ENCODE measurements at places on chromosomes 1 and 21.
A peak's percentile ranks its signal among the peaks of the same experiment; 100 is the strongest.

GRCh38 chr1:89673251-89673650 is 40.3 kb downstream of the LRRC8C start:
- peak; percentile 37 for DNase-seq

DNA sequence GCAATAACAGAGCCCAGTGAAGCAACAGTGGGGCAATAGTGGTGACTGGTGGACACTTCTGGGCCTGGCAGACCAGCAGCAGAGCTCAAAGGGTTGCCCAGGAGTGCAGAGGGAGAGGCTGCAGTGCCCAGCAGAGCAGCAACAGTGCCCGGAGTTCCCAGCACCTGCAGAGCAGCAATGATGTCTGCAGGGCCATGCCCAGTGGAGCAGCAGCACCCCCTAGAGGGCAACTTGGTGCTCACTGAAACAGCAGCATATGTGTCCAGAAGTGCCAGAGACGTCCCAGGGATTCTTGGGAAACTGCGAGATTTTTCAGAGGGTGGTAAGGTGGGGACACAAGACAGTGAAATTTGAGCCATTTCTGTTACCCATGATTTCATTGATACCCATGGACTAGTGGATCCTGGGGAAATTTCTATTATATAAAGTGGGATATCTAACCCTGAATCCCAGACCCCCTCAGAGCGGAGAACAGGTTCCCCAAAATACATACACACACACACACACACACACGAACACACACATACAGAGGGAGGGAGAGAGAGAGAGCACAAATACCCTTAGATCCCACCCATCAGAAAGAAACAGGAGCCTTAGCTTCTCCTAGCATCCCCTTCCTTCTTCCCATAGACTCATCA is 156.9 kb upstream of the GJB5 start:
- peak; percentile 51 for DNase-seq

DNA sequence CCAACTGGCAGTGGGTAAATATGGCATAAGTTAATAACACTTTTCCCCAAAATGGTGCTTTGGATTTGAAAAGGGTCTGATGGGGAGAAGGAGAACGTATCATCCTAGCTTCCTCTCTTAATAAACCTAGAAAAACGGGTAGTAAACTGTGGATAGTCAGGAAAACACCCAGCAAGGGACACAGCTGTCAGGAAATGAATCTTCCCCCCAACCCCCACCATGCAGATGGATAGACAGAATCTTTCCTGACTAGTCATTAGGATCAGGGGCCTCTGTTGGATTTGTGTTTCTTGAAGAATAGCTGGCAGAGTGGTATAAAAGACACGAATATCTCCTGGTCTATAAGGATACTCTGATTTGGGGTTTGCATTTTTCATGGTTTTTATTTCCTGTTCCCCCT is 22.5 kb upstream of the LAX1 start:
- DNase-seq = no peak

- no peak for DNase-seq
These were observed 709 bp downstream of the TNFRSF14 start for GRCh38 chr1:2556678-2557481.

GRCh38 chr1:25553749-25554429 is 10.5 kb downstream of the LDLRAP1 start:
- DNase-seq = no peak

GRCh38 chr1:41381692-41382479 is 20.7 kb downstream of the FOXO6 start:
- DNase-seq = peak; percentile 28

- no peak for DNase-seq
These were observed 57.7 kb downstream of the VWA5B1 start for GRCh38 chr1:20348326-20348915.

DNA sequence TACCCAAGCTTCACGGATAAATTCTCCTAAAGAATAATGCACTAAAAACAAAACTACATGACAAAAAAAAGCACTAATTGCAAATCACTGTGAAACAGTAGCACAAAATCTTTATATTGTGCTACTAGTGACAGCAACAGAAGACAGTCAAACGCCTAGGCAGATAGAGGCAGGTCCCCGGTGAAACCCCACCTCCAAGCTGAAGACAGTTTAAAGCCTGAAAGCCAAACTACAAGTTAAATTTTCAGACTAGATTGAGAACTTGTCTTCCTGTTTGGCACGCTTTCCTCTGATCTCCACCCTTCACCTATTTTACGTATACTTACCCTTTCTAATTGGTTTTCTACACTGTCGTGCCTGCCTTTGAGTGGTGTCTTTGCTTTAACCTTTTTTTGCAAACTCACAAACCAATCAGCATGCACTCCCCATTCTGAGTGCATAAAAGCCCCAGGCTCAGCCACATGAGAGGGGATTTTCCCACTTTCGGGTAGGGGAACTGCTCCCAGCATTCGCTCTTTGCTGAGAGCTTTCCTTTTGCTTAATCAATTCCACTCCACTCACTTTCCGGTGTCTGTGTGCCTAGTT is 3.6 kb upstream of the BACH1 start:
- DNase-seq = no peak

DNA sequence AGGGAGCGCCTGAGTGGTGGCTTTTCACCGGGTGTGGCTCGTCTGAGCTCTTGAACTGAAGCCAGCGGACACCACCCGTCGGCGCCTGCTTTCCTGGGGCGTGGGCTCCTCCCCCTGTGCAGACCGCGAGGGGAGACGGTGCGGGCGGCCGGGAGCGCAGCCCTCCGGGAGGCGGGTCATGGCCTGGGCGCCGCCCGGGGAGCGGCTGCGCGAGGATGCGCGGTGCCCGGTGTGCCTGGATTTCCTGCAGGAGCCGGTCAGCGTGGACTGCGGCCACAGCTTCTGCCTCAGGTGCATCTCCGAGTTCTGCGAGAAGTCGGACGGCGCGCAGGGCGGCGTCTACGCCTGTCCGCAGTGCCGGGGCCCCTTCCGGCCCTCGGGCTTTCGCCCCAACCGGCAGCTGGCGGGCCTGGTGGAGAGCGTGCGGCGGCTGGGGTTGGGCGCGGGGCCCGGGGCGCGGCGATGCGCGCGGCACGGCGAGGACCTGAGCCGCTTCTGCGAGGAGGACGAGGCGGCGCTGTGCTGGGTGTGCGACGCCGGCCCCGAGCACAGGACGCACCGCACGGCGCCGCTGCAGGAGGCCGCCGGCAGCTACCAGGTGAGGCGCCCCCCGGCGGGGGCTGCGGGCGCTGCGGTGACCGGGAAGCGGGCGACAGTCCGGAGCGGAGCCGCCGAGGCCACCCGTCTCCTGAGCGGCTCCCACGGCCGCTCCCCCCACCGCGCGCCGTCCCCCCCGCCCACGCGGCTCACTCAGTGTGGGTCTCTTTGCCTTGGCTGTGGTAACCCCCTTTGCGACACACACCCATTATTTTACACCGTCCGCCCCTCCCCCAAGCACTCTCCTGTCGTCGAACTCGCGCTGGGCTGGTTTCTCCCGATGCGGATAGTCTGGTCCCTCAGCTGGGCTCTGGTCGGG is at the start of gene TRIM58:
TRIM58 (plus strand) TSS at position 119 of the 916 bp plus-strand sequence; CDS start at position 179, 60 bp downstream.
- no peak for DNase-seq

DNA sequence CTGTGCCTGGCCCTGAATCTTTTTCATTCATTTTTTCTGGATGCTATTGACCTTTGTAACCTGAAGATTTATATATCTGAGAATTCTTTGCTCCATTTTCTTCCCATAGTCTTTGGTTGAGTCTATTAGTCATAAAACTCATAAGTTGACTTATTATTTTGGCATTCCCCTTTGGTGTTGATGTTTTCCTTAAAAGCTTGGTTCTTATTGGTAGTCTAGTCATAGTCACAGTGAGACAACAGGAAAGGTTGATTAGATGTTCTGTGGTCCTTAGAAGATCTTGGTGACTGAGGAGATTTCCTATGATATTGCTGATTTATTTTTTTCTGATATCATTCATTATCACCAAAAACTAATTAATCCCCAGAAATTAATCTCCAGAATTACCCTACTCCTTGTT is 86.2 kb downstream of the PTPRC start:
- DNase-seq = peak; percentile 15

DNA sequence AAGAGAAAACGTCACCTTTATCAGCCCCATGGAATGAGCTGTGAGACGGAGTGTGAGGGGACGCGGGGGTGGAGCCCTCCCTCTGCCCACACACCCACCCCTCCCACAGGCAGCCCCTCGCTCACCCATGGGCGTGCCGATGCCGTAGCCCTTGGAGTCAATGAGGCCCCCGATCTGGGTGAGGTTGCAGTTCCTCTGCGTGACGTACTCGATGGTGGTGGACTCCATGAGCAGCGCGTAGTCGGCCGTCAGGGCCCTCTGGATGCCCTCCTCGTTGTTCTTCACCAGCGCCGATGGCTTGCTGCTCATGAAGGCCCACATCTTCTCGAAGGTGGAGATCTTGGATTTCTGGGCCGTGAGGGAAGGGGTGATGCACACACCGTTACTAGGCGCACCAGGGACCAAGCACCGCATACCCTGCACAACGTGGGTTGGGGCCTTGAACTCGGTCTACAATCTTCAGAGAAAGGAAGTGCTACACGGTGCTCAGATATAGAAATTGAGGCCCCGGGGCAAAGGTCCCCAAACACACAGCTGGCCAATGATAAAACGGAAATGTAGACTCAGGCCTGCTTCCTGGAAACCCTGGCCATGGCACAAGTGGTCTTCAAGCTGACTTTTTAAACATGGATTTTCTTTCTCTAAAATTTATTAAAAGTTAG is 228.2 kb downstream of the GRIK3 start:
- no peak for DNase-seq

DNA sequence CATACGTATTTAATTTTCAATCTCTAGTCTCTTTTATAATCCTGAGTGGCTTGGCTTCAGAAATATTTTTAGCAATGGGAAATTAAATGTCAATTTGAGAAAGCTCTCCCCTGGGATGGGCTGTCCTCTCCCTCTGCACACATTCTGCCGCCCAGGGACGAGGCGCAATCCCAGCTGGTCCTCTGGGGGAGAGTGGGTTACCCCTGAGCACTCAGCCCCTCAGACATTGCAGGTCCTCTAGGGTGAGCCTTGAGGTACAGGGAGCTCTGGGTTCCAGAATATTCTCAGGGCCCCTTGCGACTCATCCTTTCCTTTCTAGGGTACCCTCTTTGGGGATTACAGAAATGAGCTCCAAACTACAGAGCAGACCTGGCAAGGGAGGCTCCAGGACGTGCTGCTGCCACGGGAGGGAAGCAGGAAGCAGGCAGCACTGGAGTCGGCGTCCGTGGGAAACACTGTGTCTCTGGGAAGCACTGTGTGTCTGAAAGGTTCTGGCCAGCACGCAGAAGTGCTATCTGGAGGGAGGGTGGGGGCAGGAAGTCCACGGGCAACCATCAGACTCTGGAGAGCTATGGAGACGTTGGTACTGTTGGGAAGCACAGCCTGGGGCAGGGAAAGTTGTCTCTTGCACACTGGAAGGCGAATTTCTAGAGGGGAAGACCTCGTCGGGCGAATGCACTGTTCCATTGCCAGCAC is 343.3 kb upstream of the VAMP3 start:
- no peak for DNase-seq

All from fibroblast of mammary gland (primary cell).